ENCODE measurements at places on chromosomes 7 and 10.

DNA sequence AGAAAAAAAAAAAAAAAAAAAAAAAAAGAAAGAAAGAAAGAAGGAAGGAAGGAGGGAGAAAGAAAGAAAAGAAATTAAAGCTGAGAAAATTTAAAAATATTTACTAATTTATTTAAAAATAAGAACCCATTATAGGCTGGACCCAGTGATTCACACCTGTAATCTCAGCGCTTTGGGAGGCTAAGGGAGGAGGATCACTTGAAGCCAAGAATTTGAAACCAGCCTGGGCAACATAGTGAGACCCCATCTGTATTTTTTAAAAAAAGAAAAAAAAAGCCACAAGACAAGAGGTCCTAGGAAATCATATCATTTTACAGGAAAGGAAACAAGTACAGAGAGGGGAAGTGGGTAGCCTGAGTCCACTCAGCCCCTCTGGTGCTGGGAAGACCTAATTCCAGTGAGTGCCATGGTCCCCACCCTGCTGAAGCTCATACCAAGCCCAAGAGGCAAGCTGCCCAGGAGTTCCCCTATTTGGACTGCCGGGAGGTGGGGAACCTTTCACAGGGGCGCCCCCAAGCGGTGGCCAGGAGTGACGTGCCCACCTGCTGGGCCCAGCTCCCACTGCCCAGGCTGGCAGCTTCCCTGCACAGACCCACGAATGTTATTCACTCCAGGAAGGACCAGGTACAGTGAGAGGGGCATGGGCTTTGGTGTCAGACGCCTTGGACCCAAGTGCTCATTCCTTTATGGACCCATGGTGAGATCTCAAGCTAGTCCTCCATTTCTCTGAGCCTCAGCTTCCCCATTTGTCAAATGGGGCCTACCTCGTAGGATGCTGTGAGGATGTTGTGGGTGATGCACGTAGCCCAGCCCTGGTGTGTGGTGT lies 133.6 kb downstream of the ZMIZ1 start:
- DNase-seq = peak; percentile 25

GRCh38 chr10:43224321-43224720 lies 42.5 kb downstream of the RASGEF1A start:
- DNase-seq = no peak

DNA sequence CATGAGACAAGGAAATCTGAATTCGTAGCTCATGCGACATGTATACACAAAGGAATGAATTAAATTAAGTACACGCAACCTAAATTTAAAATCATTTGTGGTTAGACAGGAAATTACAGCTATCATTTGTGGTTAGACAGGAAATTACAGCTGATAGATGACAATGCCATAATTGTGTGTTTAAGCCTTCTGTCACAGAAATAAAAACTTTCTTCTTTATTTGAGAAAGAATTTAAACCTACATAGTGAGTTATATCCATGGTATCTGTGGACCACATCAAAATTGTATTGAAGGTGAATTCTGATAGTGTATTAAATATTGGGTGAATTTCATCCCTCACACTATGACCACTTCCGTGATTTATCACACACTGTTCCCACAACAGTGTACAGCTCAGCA lies 362.9 kb downstream of the MAGI2 start:
- DNase-seq = no peak

DNA sequence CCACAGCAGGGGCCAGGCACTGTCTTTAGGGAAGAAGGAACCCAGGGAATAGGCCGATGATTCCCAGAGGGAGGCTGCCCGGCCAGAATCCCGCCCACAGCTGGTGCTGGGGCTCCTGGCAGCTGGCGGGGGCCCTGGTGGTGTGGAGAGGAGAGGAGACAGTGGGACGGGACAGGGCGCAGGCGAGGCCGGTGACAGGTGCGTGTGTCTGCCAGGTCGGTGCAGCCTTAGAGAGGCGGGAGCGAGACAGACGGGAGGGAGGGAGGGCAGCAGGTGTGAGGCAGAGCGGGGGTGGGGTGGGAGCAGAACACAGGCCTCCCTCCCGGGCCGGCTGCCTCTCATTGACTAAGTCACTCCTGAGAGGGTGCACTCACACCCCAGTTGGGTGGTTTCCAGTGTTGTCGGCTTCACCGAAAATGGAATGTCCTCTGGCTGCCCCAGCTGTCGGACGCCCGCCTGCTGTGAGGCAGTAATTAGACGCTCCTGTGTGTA lies 55.2 kb downstream of the ELFN1 start:
- DNase-seq = no peak

DNA sequence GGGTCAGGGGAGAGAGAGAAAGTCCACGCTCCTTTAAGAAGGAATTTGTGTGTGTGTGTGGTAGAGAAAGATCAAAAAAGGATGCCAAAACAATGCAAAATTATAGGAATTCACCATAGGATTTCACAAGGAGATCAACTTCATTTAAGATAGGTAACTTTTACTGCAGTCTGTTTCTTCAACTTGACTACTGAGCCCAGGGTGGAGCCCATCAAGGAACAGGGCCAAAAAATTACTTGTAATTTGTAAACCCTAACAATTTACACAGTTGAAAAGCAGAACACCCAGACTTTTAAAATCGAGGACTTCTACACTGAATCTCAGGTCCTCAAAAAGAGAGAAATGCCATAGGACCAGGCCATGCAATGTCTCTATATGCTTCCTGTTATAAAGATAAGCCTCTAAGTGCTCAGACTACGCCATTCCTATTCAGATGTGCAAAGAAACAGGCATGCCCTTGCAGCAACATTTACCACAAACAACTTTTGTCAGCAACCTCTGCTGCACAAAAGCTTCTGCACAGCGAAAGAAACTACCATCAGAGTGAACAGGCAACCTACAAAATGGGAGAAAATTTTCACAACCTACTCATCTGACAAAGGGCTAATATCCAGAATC lies 10.6 kb upstream of the GIMAP4 start:
- DNase-seq = no peak

DNA sequence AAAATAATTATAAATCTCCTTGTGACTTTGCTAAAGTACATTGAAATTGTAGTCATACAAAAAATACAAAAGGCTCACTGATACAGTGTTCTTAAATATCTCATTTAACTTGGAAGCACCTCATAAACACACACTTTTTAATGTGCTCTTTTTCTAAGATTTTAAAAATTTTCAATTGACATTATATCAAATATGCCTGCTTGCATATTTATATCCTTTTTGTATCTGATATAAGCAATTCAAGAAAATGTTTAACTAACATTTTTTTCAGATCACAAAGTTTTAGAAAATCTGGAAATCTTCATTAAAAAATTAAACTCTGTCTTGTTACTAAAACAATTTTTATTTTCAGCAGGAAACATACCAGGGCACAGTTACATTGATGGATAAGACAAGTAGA lies 661.5 kb downstream of the REEP3 start:
- no peak for DNase-seq

GRCh38 chr10:64363687-64364086 lies 842.5 kb downstream of the REEP3 start:
- no peak for DNase-seq

- no peak for DNase-seq
Observed at GRCh38 chr10:14737808-14738545, 36.7 kb downstream of the FAM107B start.

- no peak for DNase-seq
Observed at GRCh38 chr7:76071316-76072242, 23.7 kb downstream of the MDH2 start.

DNA sequence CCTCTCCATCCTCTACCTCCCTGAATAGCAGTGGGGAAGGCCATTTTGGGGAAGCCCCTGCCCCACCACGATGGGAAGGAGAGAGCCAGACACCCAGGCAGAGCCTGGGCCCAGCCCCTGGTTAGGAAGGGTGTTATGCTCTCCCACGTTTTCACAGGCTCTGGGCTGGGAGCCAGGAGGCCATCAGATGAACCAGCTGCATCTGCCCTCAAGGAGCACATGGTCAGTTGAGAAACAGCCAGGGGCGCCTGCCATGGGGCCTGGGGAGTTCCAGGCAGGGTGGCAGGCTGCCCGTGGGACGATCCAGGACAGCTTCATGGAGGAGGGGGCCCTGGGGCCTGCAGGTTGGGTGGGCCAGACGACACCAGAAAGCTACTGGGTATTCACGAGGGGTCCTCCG lies 47.5 kb downstream of the CAMK2B start:
- DNase-seq = no peak

- DNase-seq = no peak
Observed at GRCh38 chr7:112334366-112334765, 115.9 kb upstream of the IFRD1 start.

DNA sequence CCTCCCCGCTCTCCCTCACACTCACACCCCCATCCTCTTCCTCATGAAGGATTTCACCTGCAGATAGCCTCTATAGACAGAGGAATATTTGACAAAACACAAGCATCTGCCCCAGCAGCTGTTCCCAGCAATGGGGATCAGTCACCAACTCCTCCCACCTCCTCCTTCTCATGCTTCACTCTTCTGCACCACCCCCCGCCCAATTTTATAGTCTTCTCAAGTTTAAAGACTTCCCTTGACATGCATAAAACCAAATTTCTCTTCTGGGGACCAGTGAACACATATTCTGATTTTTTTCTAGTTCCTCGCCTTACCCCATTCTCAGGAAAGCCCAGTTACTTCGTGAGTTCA lies 654.4 kb downstream of the LRMDA start:
- DNase-seq = no peak

GRCh38 chr10:87668324-87669074 lies 8.8 kb downstream of the PAPSS2 start:
- DNase-seq = no peak

DNA sequence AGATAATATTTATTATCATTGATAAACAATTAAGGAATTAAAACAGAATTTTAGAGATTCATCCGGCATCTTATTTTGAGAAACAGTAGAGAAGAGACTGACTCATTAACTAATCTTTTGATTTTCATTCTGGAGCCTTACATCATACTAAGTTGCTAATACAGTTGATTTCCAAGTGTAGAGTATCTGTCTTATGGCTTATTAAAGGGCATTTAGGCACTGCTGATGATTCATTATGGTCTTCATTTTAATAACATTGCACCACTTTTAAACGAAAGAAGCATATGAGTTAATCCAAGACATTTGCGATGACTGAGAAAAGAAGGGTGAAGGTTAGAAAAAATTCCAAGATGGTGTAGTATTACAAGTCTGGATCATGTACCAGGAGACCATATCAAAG lies 186.0 kb upstream of the CACNA2D1 start:
- DNase-seq = no peak

DNA sequence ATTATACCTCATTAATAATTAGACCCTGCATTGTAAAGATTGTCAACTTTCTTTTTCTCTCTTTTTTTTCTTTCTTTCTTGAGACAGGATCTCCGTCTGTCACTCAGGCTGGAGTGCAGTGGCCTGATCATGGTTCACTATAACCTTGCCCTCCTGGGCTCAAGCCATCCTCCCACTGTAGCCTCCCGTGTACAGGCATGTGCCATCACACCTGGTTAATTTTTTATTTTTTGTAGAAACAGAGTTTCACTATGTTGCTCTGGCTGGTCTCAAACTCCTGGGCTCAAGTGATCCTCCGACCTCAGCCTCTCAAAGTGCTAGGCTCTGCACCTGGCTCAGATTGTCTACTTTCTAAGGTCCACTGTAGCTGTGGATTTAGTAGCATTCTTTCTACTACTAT lies 50.7 kb downstream of the MDFIC start:
- no peak for DNase-seq

- DNase-seq = no peak
Observed at GRCh38 chr7:139648941-139649425, 125.5 kb downstream of the CLEC2L start.

GRCh38 chr7:1977059-1977875 lies 255.5 kb downstream of the MAD1L1 start:
- DNase-seq = no peak

DNA sequence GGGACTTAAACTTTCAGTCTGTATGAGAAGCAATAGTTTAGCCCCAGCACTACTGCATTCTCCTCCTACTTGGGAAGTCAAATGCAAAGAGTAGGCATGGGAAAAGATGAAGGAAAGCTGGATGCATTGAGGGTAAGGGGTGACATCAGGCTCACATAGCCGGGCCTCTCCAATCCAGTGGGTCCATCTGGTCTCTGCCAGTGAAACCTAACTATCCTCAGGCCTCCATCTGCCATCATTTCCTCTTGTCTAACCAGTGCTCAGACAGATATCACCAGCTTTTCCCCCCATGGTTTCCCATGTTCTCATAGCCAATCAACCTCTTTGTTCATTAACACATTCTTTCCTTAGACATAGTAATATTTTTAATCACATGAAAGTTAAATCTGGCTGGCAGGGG lies 118.3 kb downstream of the DGKI start:
- DNase-seq = no peak

DNA sequence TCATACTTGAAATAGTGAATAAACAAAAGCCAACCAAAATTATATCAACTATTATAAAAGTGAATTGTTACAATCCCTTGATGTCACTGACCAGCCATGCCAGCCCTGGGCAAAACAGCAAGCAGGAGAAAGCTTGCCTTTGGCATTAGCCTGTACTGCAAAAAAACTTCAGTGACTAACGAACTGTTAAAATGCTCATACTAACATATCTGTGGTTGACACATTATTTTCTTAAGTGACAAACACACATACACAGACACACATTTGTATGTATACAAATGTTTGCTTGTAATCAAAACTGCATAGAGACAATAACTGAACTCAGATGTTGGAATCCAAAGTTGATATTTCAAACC lies 29.5 kb downstream of the CHCHD3 start:
- no peak for DNase-seq

DNA sequence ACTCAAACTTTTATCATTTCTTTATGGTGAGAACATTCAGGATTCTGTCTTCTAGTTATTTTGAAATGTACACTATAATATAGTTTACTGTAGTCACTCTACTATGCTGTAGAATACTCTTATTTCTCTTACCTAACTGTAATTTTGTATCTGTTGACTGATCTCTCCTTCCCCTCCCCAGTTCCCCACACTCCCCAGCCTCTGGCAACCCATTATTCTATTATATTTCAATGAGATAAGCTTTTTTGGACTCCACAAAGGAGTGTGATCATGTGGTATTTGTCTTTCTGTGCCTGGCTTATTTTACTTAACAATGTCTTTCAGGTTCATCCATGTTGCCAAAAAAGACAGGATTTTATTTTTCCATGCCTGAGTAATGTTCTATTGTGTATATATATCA lies 71.4 kb upstream of the DYNC1I1 start:
- DNase-seq = no peak

GRCh38 chr7:66859794-66860645 lies 61.0 kb upstream of the TMEM248 start:
- DNase-seq = peak; percentile 28

DNA sequence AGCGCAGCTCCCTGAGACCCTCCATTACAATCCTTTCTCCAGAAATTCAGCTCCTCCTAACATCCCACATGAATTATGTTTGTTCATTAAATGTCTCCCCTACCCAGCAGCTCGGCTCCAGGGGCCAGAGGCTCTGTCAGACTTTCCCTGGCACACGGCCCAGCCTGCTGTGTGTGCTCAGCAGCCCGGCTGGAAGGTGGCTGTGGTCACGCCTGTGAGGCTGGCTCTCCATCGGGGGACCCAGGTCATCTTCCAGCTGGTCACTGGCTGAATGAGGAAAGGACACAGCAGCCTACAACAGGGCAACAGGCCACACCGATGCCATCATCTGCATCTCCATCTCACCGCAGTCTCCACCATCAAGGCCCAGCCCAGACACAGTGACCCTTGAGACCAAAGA lies 219.8 kb downstream of the MAD1L1 start:
- DNase-seq = no peak
